ENCODE measurements at places on chromosomes 11 and 22.

GRCh38 chr22:30204742-30205111, 41.8 kb downstream of the LIF start:
- no peak overlapping the region for H3K4me3 ChIP-seq
- H3K27me3 ChIP-seq, result no peaks in the 10 kb centered on the region
- H3K36me3 ChIP-seq, result no peaks in the 10 kb centered on the region
- DNase-seq, result no peak

- H3K4me1 ChIP-seq, result no peaks in the 10 kb centered on the region
- DNase-seq, result no peak
- peaks cover 98% of the 10 kb centered on the region for H3K36me3 ChIP-seq
- no peak overlapping the region for H3K4me3 ChIP-seq
- no peak overlapping the region for H3K27ac ChIP-seq
Observed at GRCh38 chr22:41899992-41900651, 14.8 kb downstream of the SHISA8 start.

- no peak for DNase-seq
- H3K36me3 ChIP-seq, result peaks cover 30% of the 10 kb centered on the region
- no peak overlapping the region for H3K27ac ChIP-seq
Observed at GRCh38 chr11:70290361-70291065, 20.0 kb downstream of the PPFIA1 start.

- no peaks in the 10 kb centered on the region for H3K27me3 ChIP-seq
- DNase-seq, result no peak
Observed at GRCh38 chr11:3989921-3990290, 104.7 kb upstream of the RRM1 start.

DNA sequence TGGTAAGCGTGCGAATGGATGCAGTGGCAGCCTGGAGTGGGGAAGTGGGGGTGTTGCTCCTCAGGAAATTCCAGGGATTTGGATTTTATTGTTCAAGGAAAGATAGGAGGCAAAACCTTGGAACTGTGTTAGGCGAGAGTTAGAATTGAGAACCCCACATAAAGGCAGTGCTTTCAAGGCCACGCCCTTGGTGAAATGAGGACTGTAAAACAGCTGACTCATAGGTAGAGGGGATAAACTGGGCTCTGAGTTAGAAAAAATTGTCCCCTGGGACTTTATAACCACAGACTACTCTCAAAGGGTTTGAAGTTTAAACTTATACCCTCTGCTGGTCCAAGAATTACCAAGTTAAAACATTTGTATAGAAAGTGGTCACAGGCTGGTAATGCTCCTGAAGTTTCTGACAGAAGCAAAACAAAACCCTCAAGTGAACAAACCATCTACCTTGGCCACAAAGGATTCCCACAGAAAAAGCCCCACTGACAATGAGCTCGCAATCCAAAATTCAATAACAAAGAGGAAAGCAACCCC, 250.3 kb upstream of the TBCEL start:
- H3K4me1 ChIP-seq, result peaks cover 18% of the 10 kb centered on the region
- H3K4me3 ChIP-seq, result no peak overlapping the region
- no peaks in the 10 kb centered on the region for H3K27me3 ChIP-seq
- H3K27ac ChIP-seq, result no peak overlapping the region
- DNase-seq, result no peak
